ENCODE measurements at places on chromosomes 5 and 9. TPM values are rescaled to one million over a fixed set of nuclear protein-coding genes. Genes with fewer than 3 reads are reported as not detected.
A peak's percentile ranks its signal among the peaks of the same experiment; 100 is the strongest.

GRCh38 chr5:167671176-167671575 is 620.3 kb upstream of the WWC1 start:
- no peak for DNase-seq

DNA sequence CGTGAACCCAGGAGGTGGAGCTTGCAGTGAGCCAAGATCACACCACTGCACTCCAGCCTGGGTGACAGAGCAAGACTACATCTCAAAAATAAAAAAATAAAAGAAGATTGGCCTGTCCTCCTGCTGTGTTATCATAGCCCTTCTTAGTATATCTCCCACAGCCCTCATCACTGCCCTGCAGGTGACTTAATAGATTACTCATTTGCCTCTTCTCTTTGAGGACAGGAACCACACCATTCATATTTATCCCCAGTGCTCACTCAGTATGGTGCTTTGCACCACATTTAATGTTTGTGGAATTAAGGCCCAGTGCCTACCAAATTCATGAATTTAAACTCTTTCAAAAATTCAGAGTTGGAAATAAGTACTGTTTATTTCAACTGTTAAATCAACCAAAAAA is 10.3 kb downstream of the IDNK start:
- no peak for DNase-seq

DNA sequence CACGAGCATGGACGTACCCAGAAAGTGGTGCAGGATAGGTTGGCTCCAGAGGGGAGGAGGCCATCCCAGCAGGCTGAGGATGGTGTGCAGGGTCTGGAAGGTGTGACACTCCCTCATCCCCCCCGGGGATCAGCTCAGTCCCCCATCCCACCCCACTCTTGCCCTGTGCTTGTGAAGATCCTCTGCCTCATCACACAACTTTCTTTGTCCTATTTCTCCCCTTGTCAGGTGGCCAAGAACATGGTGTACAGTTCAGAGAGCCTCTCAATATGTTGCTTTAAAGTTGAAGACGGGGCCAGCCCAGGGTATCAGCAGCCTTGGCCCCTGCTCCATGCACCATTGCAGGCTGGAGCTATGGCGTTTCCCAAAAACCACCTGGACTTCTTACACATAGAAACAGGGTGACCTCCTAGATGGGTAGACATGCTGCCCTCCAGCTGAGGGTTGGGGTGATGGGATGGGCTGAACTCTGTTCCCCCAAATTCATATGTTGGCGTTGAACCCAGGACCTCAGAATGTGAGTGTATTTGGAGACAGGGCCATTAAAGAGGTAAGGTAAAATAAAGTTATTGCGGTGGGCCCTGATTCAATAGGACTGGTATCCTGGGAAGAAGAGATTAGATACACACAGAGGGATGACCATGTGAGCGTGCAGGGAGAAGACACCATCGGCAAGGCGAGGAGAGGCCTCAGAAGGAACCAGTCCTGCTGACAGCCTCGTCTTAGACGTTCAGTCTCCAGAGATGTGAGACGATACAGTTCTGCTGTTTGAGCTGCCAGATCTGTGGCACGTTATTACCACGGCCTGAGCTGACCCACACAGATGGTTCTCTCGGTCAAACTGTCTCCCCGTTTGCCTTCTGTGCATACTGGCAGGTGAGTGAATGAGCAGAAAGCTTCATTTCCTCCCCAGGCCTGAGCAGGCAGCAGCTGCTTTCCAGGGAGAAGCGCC is 272.5 kb downstream of the GADD45G start:
- peak; percentile 37 for DNase-seq

- no peak for DNase-seq
Measured at GRCh38 chr5:17225520-17225919, 8.1 kb downstream of the BASP1 start.

DNA sequence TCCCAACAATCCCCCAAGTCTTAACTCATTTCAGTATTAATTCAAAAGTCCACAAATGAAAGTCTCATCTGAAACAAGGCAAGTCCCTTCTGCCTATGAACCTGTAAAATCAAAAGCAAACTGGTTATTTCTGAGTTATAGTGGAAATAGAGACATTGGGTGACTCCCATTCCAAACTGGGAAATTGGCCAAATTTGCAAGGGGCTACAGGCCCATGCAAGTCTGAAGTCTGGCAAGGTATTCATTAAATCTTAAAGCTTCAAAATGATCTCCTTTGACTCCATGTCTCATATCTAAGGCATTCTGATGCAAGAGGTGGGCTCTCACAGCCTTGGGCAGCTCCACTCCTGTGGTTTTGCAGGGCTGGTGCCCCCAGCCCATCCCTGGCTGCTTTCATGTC is 167.9 kb downstream of the HTR1A start:
- DNase-seq, result no peak

- DNase-seq, result peak; percentile 89
Measured at GRCh38 chr9:134641173-134641989, at the start of gene COL5A1. Gene COL5A1, plus strand, starts transcription at chr9:134641803. Its CDS starts 385 bp downstream, at chr9:134642188.

GRCh38 chr5:42015681-42016080 is 90.6 kb downstream of the FBXO4 start:
- no peak for DNase-seq

DNA sequence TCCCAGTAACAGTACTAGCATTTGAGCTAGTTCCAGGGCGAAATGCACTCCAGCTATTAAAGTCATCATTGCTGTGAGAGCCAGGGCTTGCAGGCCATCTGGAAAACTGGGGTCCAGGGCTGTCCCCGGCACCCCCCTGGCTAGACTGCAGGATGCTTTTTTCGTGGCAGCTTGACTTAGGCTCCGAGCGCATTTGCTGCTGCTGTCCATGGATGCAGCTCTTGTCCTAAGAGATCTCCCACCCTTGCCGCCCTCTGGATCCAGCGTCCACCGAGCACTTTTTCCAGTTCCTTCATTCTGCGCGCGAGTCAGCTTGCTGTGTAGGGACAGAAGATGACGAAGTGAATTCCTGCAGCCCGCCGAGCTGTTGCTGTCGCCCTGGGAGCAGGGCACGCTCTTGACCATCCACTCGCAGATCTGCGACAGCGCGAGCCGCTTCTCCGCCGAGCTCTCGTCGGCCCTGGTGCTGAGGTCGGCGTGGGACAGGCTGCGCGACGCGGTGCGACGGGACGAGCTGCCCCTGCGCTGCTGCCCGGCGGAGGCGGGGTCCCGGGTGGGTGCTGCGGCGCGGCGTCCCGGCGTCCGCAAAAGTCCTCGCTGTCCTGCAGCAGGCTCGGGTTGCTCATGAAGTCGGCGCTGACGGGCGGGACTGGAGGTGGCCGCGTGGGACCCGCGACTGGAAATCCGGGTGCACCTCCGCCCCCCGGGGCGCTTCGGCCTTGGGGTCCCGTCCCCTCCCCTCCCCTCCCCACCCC is 30.7 kb downstream of the OR2V1 start:
- no peak for DNase-seq

- DNase-seq, result no peak
Measured at GRCh38 chr5:21452449-21452848, 1400.7 kb downstream of the CDH12 start.

DNA sequence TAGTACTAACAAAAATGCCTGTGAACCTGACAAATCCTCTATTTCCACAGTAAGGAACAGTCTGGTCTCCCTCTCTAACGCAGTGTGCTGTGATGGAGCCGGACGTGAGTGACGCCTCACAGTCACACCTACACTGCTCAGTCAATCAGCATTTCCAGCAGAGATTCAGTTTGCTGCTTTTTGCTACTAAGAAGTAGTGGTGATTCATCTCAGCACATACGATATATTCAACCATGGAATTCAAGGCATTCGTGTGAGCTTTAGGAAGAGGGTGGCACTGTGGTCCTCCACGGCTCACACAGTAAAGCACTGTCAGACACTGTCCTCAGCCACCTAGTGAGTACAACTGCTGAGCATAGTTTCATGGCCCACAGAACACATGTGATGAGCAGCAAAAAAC is 70.9 kb downstream of the SETX start:
- no peak for DNase-seq

DNA sequence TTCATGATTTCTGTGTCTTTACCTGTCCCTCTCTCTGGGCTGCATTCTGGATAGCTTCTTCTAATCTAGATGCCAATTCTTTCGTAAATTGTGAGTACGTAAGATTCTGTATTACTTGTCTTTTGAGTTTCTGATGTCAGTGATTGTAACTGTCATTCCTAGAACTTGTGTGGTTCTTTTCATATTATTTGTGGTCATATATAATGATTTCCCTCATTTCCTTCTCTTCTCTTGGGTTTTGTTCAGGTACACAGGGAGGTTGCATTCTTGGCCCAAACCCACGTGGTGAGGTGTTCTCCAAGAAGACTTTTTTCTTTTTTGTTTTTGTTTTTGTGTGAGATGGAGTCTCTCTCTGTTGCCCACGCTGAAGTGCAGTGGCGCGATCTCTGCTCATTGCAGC is 13.8 kb downstream of the UGCG start:
- no peak for DNase-seq

- DNase-seq, result no peak
Measured at GRCh38 chr9:122526602-122527001, 491 bp downstream of the OR1N1 start.

The SPATA6L gene
- 23.1 TPM for total RNA-seq

The FBLL1 gene
- total RNA-seq, result 0.83 TPM

The IL4 gene
- not detected for total RNA-seq

The SYK gene
- 52.9 TPM for total RNA-seq

The CDO1 gene
- total RNA-seq, result 3.5 TPM

Measured in ureter (tissue), 1 donor.